ENCODE measurements at places on chromosomes 2 and 18.
A peak's percentile ranks its signal among the peaks of the same experiment; 100 is the strongest.

DNA sequence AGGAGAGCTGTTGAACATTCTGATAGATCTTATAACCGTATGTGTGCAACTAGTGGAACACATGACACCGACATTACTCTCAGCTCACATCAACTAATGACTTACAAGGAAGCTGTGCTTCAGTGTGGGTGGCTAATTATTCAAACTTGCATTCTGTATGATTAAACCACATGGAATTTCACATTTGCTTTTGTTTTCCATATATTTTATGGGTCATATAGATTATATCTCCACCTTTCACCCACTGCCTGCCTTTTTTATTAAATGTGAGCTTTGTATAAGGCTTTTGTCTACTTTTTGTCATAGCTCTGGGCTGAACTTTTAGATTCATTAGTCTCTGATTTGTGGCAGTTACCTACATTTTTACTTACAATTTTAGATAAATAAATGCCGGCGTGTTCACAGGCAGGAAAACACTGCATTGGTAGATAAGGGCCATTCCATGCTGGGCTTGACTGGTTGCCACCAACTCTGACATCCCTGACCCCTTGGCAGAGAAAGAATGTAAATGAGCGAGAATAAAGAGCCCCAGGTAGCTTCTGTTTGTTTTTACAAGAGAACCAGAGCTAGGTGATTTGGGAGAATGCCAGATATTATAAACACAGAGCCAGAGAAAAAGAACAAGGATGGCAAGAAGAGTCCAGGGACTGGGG, 35.7 kb downstream of the LYPD6 start:
- DNase-seq: no peak

- no peak for DNase-seq
Measured at GRCh38 chr2:99926986-99927385, 215.4 kb downstream of the AFF3 start.

DNA sequence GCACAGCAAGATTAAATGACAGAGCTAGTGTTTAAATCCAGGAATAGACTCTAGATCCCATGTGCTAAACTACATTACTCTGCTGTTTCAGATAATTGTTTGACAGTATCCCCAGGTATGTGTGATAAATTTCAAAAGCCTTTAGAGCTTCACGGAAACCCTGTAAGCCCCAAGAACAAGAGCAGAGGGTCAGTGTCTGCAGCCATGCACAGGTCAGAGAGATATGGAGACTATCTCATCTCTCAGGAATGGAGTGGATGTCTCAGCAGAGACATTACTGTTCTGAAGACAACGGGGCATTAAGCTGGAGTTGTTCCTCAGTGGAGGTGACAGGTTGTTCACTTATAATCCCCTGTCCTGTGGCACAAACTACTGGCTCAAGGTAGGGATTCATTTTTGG, 139.1 kb upstream of the FOSL2 start:
- DNase-seq: no peak

DNA sequence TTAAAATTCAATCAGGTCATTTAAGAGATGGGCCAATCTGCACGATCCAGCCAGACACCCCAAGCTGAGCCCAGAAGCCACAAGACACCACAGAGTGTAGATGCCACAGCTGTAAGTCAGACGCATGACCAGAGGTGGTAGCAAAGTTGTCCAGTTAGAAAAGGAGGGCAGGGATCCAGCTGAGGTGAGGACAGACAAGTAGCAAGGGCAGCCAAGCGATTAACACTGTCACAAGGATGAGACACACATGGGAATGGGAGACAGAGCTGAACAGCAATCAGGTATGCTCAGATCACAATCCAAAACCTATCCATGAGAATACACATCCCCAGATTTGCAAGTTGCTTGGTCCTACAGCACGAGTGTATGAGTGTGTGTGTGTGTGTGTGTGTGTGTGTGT, 143.4 kb upstream of the STK17B start:
- DNase-seq: no peak

DNA sequence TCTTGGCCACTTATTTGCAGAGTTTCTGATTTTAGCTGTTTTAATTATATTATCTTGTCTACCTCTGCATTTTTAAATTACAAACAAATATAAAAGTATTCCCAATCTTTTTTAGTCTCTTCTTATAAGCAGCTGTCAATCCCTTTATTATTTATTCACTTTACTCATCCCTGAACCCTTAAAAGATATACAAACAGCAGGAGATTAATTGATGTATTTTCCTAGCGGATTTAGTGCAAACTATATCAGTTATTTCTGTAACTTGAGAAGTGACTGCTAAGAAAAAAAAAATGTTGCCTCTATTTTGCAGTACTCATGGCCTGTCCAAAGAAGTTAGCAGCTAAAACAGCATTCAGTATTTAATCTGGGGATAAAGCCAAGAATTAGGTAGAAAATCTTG, 42.1 kb upstream of the GCFC2 start:
- no peak for DNase-seq

- DNase-seq: no peak
Measured at GRCh38 chr18:27712066-27712465, 464.9 kb downstream of the CDH2 start.

GRCh38 chr18:42039396-42039795, 84.4 kb downstream of the PIK3C3 start:
- no peak for DNase-seq

- DNase-seq: no peak
Measured at GRCh38 chr2:101362316-101362715, 25.0 kb downstream of the CREG2 start.

GRCh38 chr2:66122516-66122915, 312.4 kb upstream of the MEIS1 start:
- DNase-seq: no peak

GRCh38 chr2:124959581-124959980, 934.5 kb downstream of the CNTNAP5 start:
- DNase-seq: peak; percentile 6

GRCh38 chr2:151056870-151057269, 204.8 kb downstream of the RBM43 start:
- no peak for DNase-seq

DNA sequence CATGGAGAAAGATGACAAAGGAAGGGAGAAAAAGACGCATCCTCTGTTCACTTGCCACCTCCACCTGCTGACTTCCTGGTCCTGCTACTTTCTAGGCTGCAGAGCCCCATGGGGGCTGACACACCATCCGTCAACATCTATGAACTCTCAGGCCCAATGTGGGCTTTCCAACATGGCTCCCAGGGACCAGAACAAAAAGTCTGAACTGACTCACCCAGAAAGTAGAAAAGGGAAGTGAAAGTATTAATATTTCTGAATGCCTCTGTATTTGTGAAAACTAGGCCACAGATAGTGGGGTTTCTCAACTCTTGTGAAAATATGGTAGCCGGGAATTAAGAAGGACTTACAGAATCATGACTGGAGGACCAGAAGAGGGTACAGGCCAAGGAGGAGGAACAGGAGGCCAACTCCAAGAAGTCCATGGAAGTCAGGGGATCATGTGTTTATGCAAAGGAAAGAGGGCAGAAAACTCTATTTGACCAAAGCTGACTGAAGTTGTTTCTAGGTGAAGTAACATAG, 123.1 kb upstream of the CAB39 start:
- no peak for DNase-seq

DNA sequence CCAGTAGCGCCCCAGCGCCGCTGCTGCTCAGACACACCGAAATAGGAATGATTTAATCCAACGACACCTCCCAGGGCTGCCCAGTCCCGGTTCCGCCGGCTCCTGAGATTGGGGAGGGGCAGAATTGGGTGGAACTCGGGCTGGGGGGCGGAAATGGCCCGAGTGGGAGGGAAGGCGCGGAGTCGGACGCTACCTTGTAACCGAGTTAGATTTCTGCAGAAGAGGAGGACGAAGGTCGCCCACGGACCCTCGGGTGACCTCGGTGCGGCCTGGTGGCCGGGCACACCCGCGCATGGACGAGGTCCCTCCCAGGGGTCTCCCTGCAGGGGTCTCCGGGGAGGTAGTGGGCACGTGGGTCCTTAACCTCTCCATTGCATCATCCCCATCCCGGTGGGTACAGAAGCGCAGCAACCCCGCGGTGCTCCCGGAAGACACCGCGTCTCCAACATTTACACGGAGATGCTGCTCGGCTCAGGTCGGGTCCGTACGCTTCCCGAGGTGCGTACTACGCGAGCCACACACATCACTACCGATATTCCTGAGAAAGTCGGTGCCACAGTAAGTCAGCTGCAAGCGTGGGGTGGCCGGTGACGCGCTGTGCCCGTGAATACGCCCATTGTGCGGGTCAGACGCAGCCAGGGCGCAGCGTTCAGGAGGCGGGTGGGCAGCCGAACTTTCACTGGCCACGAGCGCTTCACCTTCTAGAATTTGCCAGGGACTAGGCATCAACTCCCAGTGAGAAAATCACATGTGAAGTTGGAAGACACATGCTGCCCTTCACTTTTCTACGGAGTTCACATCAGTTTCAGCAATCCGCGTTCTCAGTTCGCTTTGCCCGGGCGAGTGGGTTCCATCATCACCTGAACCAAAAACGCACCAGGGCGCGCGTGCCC, 3.0 kb downstream of the ZNF516 start:
- DNase-seq: no peak

- no peak for DNase-seq
Measured at GRCh38 chr18:12855916-12856315, 28.1 kb downstream of the PTPN2 start.

- DNase-seq: no peak
Measured at GRCh38 chr2:145797692-145798091, 1277.8 kb upstream of the ZEB2 start.

GRCh38 chr2:218878926-218879761, 1.5 kb upstream of the WNT10A start:
- no peak for DNase-seq

DNA sequence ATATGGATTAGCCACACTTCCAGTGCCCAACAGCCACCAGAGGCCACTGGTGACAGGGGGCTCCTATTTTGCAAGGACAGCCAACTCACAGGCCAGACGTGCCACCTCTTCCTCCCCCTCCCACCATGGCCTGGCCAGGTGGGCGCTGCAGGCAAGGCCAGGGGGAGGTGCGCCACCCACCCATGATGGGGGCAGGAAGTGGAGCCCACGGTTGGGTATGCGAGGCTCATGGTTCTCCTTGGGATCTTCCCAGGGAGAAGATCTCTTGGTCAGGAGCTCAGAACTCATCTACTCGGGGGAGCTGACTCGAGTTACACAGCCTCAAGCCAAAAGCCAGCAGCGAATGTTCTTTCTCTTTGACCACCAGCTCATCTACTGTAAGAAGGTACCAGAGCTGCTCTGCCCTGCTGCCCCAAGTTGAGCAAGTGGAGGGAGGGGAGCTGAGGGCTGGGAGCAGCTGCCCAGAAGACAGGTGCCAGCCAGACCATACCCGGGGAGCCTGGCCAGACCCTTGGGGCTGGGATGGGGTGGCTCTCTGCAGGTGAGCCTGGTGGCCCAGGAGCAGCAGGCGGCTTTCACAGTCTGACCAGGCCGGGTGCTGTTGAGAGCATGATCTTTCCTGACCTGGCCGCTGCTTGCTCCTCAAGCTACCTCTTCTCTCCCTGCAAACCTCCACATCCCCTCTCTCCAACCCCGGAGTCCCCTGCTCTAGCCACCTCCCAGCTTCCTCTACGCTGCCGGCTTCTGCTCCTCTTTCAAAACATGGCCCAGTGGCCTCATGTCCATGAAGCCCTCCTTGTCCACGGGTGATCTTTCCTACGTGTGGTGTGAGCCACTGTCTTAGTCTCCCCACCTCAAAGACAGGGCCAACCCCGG, 49.8 kb downstream of the FAM168B start:
- DNase-seq: no peak

GRCh38 chr2:201357221-201357620, at the start of gene FLACC1:
TSS of gene FLACC1 (minus strand) at chr2:201357345. CDS start at chr2:201351404, 5,941 bp downstream.
- peak; percentile 79 for DNase-seq

DNA sequence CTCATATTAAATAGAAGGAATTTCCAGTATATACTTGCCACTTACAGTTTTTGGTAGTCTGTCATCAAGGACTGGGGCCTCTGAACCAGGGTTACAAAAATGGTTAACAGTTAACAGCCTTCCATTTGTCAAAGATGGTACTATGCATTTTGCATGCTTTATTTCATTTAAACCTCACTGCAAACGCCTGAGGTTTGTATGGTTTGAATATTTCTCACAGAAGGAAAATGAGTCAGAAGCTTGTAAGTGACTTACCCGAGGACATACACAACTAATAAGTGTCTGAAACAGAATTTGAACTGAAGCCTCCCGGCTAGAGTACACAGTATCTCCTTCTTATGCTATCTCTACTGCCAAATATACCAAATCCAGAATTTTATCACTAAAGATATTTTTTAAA, 1593.5 kb upstream of the ACVR2A start:
- no peak for DNase-seq

DNA sequence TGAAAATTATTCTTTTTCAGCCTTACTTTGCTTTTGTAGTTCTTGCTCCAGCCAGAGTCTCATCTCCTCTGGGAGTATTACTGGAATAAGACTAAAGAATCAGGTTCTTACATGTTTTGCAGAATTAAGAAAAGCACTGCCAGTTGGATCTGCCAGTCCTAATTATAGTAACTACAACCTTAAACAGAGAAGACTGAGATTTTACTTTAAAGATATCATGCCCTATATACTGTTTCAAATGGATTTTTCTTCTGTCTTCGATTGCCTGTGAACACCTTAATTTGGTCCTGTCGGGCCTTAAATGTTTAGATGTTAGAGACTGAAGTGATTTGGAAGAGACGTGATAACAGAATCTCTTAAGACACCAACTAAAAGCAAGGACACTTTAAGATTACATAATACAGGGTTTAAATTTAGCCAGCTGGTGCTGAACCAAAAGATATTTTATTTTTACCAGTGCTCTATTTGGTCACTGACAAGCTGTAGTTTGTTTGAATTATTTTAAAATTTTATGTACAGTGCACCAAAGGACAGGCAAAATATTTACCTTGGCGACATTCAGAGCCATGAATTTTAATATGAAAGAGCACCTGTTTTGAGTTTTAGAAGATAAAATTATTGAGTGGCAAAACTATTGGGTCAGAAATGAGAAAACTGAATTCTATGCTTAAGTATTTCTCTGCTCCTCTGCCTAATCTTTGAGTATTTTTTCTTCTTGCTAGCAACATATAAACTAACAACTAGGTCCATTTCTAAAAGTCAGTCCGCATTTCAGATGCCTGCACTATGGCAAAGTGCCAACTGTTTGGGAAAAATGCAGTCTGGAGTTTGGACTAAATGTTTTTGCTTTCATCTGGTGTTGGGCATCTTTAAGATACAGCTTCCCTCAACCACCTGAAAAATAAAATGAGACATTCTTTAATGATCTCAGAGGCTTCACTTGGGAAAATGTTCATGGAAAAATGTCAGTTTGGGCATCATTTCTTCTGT, 300.0 kb downstream of the XIRP2 start:
- no peak for DNase-seq

Data from hindlimb muscle (tissue), 1 donor.